GM19239 (cell line): ENCODE measurements at places on chromosomes 12 and 14.

DNA sequence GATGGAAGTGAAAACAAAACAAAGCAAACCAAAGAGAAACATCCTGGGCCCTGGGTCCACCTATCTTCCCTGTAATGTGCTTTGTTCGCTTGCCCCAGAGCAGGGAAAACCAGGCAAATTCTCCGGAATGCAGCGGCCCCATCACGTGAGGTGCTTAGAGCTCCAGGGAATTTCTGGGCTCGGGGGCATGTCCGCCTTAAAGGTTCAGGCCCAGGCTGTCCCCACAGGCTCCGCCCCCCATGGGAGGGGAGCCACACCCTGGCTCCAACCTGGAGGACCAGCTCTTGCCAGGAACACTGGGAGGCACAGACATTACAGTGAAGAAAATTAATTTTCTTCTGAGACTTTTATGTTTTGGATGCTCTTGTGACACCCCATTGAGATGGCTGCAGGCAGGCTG lies 69.9 kb downstream of the RBM19 start:
- no peak for DNase-seq

GRCh38 chr12:47773858-47774580 lies 981 bp downstream of the SLC48A1 start:
- DNase-seq = no peak

- DNase-seq = no peak
Measured at GRCh38 chr14:48963231-48963790, 622.9 kb downstream of the RPS29 start.

GRCh38 chr14:54000341-54000811 lies 43.8 kb upstream of the BMP4 start:
- no peak for DNase-seq

GRCh38 chr14:94663965-94664704 lies 51.9 kb downstream of the SERPINA3 start:
- DNase-seq = no peak
